ENCODE measurements at places on chromosomes 3 and 15.

GRCh38 chr3:47324278-47324865 lies 41.6 kb downstream of the KLHL18 start:
- DNase-seq, result peak; percentile 70

DNA sequence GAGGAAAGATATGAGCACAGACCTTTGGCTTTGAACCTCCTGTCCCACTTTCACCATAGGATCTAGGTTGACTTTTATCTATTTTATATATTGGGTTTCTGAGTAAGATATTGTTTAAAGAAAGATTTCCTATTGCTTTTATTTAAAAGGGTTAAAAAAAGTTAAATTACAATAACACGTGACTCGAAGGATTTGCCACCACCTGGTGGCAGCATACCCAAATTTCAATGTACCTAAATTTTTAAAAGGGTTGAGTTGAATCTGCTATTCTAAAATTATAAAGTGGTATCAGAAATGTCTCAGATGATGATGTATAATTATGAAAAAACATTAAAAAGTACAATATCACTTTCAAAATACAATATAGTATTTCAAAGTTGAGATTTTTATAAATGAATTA lies 368.4 kb downstream of the MECOM start:
- DNase-seq, result no peak

- peak; percentile 85 for DNase-seq
Measured at GRCh38 chr15:40859206-40859851, 14.7 kb downstream of the RHOV start.

- no peak for DNase-seq
Measured at GRCh38 chr3:20076296-20076997, 36.2 kb downstream of the KAT2B start.

DNA sequence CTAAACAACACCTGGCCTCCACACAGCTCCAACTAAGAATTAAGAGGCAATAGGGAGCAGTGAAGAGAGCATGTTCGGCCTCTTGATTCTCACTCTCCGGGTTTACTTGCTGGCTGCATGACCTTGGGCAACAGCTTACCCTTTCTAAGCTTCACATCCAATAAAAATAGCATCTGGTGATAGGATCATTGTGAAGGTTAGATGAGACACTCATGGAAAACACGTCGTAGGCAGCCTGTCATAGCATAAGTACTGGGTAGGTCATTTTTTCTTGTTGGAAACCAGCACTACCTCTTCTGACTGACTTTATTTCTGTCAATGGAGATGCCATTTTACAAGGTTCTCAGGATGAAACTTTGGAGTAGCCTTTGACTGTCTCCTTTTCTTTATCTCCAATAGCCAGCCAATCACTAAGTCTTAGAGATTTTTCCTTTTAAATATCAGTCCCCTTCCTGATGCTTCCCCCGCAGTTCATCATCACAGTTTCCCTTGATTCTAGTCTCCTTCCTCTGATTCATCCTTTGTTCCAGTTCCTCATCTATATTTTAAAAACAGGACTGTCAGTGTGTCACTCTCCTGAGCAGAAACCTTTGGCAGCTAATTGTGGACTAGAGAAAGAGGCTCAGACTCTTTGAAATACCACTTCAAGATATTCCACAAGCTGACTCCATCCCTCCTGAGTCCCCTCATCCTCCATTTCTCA lies 271.5 kb downstream of the SLC9A9 start:
- DNase-seq, result no peak

DNA sequence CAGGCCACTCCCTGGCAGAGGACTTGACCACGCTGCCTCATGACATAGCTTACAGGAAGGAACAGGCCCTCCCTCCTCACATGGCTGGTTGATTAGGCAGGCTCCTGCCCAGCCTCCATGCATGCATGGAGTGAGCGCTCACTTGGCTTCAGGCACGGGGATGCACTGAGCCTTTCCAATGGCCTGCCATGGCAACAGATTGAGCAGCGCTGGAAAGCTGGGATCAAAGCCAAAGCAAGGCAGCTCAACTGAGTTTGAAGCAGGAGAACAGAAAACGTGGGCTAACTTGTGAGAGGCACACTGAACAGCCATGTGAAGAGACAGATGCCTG lies 5.9 kb upstream of the GRAMD2A start:
- DNase-seq, result no peak

GRCh38 chr3:71451060-71451459 lies 132.5 kb downstream of the FOXP1 start:
- DNase-seq, result no peak

DNA sequence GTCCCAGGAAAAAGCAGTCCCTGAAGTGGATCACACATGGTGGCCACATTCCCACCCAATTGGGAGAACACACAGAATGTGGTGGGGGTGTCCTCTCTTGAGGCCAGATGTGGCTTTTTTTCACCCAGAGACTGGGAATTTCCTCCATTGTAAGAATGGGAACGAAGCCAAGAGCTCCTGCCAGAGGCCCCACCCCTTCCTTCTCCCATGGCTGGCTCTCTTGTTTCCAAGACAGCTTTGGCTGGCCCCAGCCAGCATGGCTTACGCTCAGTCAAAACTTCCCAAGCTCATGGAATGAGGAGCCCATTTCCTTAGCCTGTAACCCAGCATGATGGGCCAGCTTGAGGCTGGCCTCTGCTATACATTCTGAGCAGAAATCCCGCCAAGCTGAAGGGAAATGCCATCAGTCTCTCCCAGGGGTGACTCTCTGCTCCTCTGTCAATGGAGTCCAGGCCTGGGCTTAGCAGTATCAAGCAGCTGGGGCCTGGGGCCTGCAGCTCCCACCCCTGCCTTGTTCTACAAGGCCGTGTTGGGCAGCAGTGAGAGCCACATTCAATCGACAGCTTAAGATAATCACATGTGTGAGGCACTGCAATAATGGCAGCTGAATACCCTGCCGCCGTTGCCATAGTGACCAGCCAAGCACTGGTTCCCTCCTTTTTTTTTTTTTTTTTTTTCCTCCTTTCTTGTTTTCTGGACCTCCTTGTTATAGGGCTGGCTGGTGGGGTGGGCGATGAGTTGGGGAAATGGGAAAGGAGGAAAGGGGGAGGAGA lies 142.4 kb downstream of the EPHB1 start:
- DNase-seq, result no peak
